ENCODE measurements at places on chromosomes 1 and 21. TPM values are rescaled to one million over a fixed set of nuclear protein-coding genes. Genes with fewer than 3 reads are reported as not detected.

The FCRLB gene
- total RNA-seq, result 3.7 TPM

The CCT3 gene
- total RNA-seq, result 510 TPM

The CELA2A gene
- not detected for total RNA-seq

The CYP4Z1 gene
- not detected for total RNA-seq

The TAGLN2 gene
- 379 TPM for total RNA-seq

The LUZP1 gene
- total RNA-seq, result 34.1 TPM

The DDR2 gene
- 189 TPM for total RNA-seq

The SPRR2G gene
- total RNA-seq, result not detected

The SORT1 gene
- total RNA-seq, result 27.0 TPM

The BTBD19 gene
- 17.0 TPM for total RNA-seq

The LCE1E gene
- total RNA-seq, result 0.42 TPM

The LCE2B gene
- total RNA-seq, result not detected

The AADACL3 gene
- not detected for total RNA-seq
